ENCODE measurements at places on chromosomes 2 and 18.

GRCh38 chr2:715854-716560, 38.8 kb upstream of the TMEM18 start:
- DNase-seq = peak; percentile 29

- DNase-seq = peak; percentile 78
These were observed 31.1 kb upstream of the GMCL1 start for GRCh38 chr2:69798290-69798908.

GRCh38 chr18:78798402-78799175, 181.0 kb upstream of the SALL3 start:
- DNase-seq = no peak

DNA sequence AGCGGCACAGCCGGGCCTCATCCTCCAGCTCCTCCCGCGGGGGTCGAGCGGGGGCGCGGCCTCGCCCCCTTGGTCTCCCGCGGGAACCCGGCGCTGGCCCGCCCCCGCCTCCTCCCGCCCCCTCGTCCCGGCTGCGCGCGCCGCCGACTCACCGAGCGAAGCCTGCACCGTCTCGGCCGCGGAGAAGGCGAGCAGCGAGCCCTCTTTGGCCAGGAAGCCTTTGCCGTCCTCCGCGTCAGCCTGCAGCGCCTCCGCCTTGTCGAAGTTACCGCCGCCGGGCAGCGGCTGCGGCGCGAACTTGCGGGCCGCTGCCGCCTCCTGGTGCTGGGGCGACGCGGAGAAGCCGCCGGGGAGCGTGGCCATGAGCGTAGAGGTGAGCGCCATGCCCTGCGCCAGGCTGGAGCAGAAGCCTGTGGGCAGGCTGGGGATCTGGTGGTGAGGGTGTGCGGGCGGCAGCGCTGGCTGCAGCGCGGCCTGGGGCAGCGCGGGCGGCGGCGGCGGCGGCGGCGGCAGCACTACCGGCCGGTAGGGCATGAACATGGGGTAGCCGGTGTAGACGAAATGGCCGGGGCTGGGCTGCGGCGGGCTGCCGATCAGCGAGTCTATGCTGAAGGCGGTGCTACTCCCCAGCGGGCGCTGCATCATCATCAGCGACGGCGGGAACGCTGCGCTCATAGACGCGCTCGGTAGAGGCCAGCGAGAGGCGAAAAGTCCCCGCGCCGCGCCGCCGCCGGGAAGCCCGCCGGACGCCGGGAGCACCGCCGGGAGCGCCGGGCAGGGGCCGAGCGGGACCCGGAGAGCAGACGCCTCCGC, 683 bp downstream of the GBX2 start:
- DNase-seq = no peak

- DNase-seq = no peak
These were observed 61.2 kb upstream of the LRRTM1 start for GRCh38 chr2:80365762-80366161.

DNA sequence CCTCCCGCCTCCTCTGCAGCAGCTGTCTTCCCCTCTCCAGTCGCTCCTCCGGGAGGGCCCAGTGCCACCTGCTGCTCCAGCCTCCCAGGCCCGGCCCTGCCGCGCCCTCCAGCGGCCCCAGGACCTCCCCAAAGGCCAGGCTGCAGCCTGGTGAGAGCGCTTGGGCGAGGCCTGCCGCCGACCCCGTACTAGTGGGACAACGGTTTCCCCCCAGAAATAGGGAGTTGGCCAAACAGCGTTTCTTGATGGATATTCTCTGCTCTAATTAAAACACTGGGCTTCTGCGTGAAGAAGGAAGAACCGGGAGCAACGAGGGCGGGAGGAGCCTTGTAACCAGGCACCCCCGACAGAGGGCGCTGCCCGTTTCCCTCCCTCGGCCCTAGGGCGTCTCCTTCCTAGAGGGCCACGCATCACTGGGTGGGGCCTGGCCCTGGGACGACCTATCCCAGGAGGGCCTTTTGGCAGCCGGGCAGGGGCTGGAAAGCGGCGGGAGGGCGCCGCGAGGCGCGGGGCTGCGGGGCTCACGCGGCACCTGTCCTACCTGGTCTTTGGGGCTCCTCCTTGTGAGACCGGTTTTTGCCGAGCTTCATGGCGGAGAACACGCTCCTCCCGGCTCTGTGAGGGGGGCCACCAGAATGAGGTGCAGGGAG, 25.4 kb upstream of the OTOF start:
- DNase-seq = peak; percentile 41

GRCh38 chr2:1633092-1633671, 111.1 kb downstream of the PXDN start:
- no peak for DNase-seq

DNA sequence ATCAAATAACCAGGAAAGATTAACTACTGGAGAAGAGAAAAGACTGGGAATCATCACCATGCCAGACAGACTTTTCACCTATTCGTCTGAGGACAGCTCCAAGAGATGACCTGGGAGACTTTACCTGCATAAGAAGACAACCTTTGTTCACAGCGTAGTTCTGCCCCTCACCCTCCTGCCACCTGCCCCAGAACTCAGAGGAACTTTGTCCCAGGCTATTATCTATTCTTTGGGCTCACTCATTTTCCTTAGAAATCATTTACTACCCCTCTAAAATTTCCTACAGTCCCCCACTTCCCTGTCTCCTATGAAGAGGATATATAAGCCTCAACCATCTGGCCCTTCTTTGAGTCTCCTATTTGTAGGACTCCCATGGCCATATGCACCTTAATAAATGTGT, 19.3 kb upstream of the COPS8 start:
- no peak for DNase-seq

DNA sequence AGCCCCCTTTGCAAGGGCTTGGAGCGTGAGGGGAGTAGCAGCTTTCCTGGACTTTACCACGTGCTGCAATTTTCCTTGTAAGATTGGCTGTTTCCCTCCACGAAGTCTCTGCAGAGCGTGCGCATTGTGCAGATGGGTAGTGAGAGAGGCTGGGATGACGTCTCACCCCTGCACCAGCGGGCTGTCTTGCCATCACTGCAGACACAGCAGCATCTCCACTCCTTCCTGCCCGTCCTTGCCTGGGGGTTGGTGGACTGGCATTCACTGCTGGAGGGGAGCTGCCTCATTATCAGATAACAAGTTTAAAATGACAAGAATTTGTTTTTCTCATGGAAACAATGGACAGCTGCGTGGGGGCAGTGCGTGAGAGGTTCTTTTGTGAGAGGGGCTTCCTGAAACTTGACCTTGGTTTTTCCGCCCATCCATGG, 45.3 kb upstream of the HS6ST1 start:
- no peak for DNase-seq

DNA sequence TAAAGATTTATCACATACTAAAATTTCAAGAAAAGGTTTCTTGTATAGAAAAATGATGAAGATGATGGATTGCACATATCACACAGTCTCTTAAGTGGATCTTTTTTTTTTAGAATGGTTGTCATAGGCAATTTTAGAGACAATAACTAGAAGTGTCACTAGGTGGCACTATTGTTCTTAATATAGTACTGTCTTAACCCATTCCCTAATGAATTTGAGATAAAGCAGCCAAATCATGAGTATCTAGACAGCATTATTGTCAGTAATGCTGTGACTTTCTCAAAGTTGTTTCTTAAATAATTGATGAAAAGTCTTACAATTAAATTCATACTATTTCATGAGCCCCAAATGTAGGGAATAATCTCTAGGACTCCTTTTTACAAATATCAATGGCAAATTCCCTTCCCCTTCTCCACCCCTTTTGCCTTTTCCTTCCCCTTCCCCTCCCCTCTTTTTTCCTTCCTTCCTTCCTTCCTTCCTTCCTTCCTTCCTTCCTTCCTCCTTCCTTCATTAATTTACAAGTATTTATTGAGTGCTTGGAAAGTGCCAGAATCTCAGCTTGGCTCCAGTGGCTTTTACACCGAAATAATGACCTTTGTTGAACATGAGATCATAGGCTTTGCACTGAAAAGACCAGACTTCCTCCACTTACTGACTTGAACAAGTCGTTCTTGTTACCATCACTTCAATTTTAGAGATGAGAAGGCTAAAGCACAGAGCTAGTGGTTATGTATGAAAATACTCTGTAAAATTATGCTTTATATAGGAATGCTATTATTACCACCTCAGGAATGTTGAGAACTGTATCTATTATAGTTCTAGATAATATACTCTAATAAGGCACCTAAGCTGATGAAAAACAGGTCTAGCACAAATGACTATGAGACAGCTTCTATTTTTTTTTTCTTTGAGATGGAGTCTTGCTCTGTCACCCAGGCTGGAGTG, 19.8 kb downstream of the MYL12B start:
- peak; percentile 93 for DNase-seq

DNA sequence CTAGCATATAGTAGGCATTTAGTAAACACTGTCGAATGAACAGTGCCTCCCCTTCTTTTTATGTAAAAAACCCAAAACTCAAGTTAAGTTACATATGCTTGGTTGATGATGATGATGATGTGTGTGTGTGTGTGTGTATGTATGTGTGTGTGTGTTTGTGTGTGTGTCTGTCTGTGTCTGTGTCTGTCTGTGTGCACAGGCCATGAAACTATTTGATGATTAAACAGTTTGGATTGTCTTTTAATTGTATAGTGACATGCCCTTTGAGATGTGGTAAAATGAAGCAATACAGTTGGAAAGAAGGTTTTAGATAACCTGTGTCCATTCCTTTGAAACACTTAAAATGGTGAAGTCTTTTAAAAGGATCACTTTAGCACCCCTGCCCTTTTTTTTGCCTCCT, 105.6 kb downstream of the MAP4K4 start:
- DNase-seq = peak; percentile 68

DNA sequence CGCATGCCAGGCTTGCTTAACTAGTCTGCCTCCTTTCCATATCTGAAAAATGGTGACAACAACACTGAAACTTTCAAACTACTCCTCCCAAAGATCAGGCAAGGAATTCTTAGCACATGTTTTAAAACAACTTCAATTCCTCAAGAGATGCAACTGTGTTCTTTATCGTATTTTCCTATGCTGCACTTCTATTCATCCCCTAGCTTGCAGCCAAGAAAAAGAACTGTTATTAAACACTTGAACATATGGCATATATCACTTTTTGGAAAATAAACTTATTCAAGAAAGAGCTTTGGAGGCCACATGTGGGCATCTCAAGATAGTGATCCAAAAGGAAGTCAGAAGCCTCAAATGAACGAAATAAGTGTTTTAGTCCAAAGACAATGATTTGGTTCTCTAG, 75.6 kb upstream of the STAM2 start:
- peak; percentile 52 for DNase-seq

- DNase-seq = no peak
These were observed 3.0 kb downstream of the SH2D6 start for GRCh38 chr2:85421260-85422071.

- DNase-seq = peak; percentile 27
These were observed 212.1 kb upstream of the COPS8 start for GRCh38 chr2:236873636-236874035.

DNA sequence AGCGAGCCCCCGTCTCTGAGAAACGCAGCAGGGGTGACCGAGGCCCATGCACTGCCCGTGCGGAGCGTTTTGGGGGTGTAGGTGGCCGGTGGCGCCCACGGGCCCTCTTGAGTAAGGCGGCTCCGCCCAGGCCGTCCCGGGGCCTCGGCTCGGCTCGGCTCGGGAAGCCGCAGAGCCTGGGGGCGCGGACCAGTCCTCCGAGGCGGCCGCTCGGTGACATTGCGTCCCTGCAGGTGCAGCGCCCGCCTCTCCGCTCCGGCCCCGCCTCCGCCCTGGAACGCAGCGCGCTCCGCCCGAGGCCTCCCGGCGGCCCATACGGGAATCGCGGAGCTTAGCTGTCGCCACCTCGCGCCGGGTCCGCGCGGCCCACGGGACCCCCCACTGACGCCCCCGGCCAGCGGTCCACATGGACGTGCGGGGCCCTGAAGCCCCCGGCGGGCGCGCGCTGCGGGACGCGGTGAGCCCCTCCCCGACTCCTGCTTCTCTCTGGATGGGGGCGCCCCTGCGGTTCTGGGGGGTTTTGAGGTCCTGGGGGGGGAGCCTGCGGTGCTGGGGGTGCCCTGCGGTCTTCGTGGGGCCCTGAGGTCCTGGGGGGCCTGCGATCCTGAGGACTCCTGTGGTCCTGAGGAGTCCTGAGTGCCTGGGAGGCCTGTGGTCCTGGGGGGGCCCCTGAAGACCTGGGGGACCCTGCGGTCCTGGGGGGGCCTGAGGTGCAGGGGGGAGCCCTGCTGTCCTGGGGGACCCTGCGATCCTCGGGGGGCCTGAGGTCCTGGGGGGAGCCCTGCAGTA, at the start of gene HSBP1L1:
Gene HSBP1L1, plus strand, starts transcription at position 314 of the 789 bp plus-strand sequence. Its CDS starts 93 bp downstream, at position 407.
- DNase-seq = peak; percentile 25

- DNase-seq = peak; percentile 75
These were observed 179.0 kb downstream of the KLHL29 start for GRCh38 chr2:23563673-23564614.

GRCh38 chr18:1304392-1304992, 399.8 kb downstream of the ADCYAP1 start:
- DNase-seq = no peak
